CD4-positive, alpha-beta T cell treated with Interleukin-15 for 4 hours (primary cell): ENCODE measurements at places on chromosomes 7 and 10.

DNA sequence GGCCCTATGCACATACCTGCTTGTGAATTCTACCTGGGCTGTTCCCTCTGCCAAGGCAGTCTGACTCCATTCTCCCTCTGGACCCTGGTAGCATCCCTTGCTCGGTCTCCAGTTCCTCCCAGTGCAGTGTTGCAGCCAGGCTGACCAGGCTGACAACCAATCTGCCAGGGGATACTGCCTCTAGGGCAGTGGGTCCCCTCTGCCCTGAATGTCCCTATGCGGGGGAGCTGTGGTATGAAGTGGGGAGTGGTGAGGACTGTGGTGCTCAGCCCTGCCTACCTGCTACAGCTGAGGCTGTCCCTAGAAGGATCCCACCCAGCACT is 48.0 kb upstream of the CAMK2B start:
- DNase-seq = no peak

DNA sequence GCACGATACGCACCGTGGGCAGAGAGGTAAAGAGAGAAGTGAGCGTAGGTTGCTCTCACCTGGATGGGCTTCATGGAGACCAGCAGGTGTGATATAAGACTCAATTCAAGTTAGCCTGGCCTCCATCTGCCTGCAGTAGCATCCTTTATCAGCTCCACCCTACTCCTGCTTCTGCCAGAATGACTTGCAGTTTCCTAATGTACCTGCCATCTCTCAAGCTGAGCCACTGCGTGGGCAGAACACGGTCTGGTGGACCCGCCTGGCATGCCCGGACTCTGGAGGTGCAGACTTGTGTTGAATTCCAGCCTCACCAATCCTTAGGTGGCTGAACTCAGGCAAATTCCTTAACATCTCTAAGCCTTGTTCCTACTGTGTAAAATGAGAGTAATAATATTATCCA is 64.3 kb downstream of the STEAP1B start:
- DNase-seq = no peak

GRCh38 chr7:111229916-111230315 is 139.0 kb downstream of the LRRN3 start:
- no peak for DNase-seq

DNA sequence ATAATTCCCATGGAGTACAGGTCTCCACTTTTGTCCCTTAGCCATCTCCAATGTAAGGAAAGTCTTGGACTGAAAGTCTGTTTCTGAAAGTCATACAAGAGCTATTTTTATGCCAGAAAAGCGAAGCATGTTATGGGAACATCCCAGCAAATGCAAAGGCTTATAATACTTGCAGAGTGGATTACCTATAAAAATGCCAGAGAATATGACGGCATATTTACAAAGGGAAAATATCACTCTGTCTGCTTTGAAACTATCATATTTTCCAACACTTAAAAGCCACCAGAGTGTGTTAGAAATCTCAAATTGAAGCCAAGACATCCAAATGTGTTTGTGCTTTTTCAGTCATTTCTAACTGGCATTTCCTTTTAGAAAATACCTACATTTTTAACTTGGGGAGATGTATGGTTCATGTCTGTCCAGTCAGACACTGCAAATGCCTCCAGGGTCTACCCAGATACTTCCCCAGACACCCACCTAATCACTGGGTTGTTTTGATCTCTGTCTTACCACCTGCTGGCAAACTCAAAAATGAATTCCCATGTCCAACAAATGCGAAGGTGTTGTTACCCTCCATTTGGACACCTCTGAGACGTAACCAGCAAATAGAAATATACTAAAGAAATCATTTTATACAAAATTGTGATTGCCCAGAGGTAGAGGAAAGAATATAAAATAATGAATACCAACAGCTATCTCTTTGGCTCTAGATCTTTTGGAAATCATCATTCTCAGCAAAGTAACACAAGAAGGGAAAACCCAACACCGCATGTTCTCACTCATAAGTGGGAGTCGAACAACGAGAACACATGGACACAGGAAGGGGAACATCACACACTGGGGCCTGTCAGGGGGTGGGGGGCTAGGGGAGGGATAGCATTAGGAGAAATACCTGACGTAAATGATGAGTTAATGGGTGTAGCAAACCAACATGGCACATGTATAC is 1.2 kb downstream of the ITIH2 start:
- no peak for DNase-seq

GRCh38 chr7:133696056-133696455 is 431.1 kb upstream of the LRGUK start:
- DNase-seq = no peak

DNA sequence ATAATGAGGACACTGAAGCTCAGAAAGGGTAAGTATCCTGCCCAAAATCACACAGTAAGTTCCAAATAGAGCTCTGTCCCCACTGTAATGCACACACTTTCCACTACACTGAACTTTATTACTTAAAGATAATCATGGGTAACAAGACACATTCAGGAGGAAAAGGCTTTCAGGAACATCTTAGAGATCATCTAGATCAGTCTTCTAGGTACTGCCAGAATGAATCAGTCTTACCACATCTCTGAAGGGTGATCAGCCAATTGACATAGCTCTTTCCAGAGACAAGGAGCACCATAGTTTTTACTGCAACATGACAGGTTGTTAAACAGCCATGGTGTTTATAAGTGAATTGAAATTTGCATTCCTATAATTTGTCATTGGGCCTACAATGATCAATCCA is 5.4 kb upstream of the HERPUD2 start:
- DNase-seq = no peak

DNA sequence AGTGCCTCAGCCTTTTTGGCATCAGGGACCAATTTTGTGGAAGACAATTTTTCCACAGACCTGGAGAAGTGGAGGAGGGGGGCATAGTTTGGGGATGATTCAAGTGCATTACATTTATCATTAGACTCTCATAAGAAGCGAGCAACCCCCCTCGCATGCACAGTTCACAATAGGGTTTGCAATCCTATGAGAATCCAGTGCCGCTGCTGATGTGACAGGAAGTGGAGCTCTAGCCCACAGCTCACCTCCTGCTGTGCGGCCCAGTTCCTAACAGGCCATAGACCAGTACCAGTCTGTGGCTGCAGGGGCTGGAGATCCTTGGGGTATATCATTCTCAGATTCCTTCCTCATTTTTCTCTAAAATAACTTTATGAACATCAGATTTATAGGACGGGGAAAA is 50.8 kb downstream of the ATAD1 start:
- DNase-seq = no peak

- no peak for DNase-seq
Measured at GRCh38 chr10:55793024-55793423, 568.0 kb downstream of the ZWINT start.

GRCh38 chr7:104855861-104856260 is 158.1 kb upstream of the KMT2E start:
- no peak for DNase-seq

- DNase-seq = no peak
Measured at GRCh38 chr10:43195557-43195956, 57.3 kb downstream of the CSGALNACT2 start.

DNA sequence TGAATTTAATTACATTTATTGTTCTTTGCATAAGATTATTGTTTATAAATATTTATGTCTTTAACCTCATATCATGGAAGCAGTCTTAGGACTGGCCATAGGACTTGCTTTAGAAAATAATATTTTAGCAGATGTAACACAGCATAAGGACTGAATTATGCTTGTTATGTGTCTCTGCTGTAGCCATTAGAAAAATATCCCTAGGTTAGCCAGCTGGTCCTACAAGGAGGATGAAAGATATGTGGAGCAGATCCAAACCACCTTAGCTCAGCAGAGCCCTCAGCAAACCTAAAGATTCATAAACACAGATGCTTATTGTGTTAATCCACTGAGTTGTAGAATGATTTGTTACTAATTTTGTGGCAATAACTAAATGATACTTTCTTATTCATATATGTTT is 166.0 kb upstream of the COL1A2 start:
- no peak for DNase-seq

- DNase-seq = no peak
Measured at GRCh38 chr7:82617156-82617555, 173.6 kb upstream of the CACNA2D1 start.

DNA sequence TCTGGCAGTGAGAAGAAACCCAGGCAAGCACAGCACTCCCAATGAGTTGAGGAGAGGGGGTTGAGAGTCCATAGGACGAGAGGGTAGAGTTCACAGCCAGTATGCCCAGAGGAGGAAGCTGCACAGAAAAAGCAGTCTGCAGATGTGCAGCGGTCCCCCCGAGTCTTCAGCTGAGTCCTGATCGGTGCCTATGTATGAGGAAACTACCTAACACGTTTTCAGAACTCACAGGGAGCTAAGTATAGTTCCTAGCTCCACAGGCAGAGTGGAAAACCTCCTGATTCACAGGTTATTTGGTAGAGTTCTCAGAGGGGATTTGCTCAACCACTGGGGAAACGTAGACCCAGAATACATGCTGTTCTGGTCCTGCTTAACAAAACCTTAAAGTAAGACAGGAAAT is 271.3 kb upstream of the CNTNAP2 start:
- no peak for DNase-seq

DNA sequence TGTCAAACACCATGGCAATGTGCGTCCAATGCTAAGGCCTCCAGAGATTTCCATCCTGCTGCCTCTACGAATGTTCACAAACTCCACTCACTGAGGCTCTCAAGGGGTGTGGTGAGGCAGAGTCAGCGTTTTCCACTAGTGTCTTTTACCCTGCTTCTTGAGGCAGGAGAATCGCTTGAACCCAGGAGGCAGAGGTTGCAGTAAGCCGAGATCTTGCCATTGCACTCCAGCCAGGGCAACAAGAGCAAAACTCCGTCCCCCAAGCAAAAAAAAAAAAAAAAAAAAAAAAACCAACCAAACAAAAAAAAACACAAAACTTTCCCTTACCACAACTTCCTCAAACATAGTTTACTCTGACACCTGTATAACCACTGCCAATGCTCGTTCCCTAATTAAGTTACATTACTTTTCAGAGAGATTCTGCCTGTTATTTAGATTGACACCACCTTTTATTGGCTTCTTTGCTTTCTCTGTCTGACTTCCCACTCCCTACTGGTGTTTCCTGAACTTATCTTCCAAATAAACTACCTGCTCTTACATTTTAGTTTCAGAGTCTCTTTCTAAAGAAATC is 102.1 kb upstream of the ZNF746 start:
- DNase-seq = no peak

DNA sequence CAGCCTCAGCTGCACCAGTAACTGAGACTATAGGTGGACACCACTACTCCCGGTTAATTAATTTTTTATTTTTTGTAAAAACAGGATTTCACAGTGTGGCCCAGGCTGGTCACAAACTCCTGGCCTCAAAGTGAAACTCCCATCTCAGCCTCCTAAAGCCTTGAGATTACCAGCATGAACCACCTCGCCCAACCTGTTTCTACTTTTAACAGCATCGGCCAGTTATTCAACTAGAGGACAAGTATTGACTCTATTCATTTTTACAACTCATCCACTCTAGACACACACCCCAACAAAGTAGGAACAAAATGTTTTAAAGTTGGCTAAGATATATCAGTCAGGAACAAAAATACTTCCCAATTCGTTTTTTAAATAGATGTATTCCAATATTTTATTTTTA is 334.8 kb downstream of the PARD3 start:
- DNase-seq = no peak

DNA sequence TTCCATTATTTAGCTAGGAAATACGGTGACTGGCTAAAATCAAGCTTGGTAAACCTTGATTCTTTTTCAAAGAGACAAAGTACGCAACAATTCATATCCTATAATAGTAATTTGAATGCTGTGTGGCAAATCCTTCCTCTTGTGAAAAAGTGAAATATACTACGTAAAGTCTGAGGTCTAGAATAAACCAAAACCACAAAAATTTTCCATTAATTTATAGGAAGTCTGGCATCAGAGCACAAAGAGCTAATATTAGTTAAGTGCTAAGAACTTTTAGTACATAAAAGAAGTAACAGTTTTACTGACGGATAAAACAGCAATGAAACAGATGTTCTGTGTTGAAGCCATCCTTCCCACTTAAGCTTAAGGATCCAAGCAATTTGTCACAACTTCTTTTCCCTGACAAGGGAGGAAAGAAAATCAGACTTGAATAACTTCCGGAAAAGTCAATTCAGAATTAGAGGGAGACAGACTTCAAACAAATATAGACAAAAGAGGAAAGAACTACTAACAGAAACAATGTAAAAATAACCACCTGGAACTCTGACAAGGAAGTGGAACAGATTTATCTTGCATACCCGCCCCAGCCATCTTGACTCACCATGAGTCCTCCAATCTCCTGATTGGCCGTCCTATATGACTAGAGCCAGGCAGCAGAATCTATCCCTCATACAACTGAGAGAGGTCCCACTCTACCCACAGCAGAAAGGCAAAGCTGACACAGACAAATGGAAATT is 34.6 kb downstream of the RHEB start:
- DNase-seq = no peak

DNA sequence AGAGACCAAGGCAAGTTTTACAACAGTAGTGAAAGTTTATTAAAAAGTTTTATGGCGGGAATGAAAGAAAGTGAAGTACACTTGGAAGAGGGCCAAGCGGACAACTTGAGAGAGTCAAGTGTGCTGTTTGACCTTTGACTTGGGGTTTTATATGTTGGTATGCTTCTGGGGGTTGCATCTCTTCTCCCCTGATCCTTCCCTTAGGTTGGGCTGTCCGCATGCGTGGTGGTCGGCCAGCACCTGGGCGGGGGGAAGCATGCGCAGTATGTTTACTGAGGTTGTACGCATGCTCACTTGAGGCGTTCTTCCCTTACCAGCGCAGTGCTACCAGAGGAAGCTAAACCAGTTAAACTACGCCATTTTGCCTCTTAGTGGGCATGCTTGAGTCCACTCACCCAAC is 31.9 kb downstream of the NUP42 start:
- no peak for DNase-seq

DNA sequence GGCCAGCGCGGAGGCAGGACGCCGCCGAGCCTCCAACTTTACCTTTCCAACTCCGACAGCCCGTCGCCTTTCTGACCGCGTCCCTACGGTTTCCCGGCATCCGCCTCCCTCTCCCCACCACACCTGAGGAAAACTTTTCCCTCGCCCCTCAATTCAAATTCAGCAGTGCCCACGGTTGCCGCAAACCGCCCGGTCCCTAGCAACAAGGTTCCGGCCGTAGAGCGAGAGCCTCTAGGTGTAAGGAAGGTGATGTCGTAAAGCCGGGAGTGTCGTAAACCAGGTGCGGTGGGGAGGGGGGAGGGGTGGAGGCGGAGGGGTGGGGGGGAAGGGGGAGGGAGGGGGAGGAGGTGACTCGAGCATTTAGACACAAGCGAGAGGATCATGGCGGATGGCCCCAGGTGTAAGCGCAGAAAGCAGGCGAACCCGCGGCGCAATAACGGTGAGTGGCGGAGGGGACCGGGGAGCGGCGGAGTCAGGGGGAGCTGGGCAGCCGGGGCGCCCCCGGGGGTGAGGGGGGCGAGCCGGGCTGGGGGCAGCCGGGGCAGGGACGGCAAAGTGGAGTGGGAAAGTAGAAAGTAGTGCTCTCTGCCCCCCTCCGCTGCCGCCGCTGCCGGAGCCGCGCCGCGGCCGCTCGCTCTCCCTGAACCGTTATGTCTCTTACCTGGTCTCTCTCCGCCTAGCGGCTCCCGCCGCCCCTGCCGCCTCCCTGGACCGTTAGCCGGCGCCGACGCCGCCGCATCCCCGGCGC is at the start of gene ZEB1:
Gene ZEB1, plus strand, starts transcription at position 363 of the 748 bp plus-strand sequence. Its CDS starts 19 bp downstream, at position 382.
- DNase-seq = peak; percentile 93
